Stimulated activated effector memory CD8-positive, alpha-beta T cell treated with anti-CD3 and anti-CD28 coated beads, Interleukin-12 subunit alpha, Interleukin-12 subunit beta, amount 100 ng/mL, for 72 hours (primary cell): ENCODE measurements at places on chromosomes 13 and 19.

DNA sequence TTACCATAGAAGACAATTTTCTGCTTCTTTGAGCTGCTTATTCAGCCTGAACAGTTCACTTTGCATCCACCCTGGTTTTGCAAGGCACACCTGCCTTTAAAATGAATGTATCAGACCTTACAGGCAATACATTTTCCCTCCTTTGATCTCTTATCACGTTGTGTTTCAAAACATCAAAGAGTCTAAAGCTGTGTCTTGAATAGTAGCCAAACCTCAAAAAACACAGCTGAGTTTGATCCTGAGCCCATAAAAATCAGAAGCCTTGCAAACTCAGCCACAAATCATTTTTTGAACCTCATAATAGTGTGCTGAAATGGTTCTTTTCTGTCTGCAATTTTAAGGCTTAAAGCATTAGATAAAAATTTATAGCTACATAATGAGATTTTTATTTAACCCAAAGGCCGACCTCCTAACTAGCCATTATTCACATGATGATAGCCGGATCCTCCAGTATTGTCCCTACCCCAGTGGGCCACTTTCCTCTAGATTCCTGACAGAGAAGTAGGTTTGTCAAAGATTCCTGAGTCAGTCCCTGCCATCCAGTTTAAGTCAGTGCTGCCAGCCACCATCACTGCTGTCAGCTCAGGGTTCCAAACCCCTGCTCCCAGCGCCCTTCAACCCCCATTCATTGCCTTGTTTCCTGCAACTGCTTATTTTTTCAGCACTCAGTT is 71.8 kb downstream of the CAB39L start:
- DNase-seq, result no peak

DNA sequence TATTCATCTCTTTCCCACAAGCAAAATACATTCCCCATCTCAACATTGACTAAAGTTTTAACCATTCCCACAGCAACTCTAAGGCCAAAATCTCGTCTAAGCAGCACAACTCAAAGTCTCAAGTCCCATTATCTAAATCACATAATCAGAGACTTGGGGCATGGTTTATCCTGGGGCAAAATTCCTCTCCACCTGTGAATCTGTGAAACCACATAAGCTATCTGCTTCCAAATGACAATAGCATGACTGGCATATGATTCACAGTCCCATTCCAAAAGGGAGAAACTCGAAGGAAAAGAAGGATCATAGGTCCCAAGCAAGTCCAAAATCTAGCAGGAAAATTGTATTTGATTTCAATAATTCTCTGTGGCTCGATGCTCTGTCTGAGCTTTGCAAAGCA is 73.0 kb downstream of the ANKRD10 start:
- DNase-seq, result no peak

- DNase-seq, result no peak
Measured at GRCh38 chr13:86960876-86961275, 710.3 kb upstream of the SLITRK5 start.

- DNase-seq, result no peak
Measured at GRCh38 chr19:29366757-29367156, 153.8 kb upstream of the UQCRFS1 start.

DNA sequence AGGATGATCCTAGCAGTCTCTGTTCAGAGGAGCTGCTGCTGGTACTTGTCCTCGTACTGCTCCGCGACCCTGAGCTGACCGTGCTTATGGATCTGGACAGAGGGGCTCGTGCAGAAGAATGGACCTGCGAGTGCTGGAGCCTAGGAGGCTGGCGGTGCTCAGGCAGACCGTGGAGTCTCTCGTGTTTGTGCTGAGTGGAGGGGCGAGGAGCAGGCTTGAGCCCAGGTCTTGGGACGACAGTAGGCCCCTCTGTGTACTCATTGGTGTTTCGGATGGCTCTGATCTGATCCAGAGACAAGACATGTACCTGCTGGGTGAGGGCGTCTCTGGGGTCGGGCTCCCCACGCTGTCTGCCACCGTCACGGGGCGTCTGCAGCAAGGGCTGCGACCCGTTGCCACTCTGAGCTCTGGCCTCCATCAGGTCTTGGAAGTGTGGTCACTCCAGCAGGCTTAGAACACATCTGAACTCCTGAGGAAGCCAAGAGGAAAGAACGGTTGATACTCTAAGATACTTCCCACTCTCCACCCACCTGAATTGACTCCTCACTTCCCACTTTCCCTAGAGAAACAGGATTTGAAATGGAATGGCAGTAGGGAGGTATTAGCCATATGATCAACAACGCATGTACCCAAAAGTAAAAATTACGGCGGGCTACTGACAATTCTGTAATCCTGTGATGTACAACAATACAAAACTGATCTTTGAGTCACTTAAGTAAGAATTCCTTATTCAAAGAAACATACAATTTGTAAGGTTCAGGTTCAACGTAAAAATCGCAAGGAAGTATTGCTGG is 3.4 kb downstream of the SPRY2 start:
- no peak for DNase-seq

GRCh38 chr13:46087481-46087880 is 17.4 kb downstream of the CPB2 start:
- DNase-seq, result no peak

GRCh38 chr13:101555610-101556009 is 103.1 kb downstream of the ITGBL1 start:
- DNase-seq, result no peak

GRCh38 chr13:20118268-20119140 is 42.3 kb downstream of the GJA3 start:
- DNase-seq, result no peak

- no peak for DNase-seq
Measured at GRCh38 chr13:99873141-99873540, 98.4 kb downstream of the ZIC5 start.

GRCh38 chr13:67736646-67737420 is 506.7 kb upstream of the PCDH9 start:
- no peak for DNase-seq

DNA sequence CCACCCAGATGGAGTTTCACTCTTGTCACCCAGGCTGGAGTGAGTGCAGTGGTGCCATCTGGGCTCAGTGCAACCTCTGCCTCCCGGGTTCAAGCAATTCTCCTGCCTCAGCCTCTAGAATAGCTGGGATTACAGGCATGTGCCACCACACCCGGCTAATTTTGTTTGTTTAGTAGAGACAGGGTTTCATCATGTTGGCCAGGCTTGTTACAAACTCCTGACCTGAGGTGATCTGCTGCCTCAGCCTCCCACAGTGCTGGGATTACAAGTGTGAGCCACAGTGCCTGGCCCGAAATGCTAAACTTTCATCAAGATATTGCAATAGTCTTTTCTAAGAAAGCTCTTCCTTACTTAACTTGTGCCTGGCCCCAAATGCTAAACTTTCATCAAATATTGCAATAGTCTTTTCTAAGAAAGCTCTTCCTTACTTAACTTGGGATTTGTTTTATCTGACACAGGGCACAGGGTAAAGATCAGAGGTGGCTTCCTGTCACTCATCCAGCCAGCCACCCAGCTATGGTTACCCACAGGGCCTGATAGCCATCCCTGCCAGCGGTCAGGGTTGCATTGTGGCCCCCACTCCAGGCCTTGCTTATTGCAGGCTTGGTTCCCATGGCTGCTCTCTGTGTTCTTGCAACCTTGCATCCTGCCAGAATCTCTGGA is 352.3 kb upstream of the TMTC4 start:
- DNase-seq, result no peak

DNA sequence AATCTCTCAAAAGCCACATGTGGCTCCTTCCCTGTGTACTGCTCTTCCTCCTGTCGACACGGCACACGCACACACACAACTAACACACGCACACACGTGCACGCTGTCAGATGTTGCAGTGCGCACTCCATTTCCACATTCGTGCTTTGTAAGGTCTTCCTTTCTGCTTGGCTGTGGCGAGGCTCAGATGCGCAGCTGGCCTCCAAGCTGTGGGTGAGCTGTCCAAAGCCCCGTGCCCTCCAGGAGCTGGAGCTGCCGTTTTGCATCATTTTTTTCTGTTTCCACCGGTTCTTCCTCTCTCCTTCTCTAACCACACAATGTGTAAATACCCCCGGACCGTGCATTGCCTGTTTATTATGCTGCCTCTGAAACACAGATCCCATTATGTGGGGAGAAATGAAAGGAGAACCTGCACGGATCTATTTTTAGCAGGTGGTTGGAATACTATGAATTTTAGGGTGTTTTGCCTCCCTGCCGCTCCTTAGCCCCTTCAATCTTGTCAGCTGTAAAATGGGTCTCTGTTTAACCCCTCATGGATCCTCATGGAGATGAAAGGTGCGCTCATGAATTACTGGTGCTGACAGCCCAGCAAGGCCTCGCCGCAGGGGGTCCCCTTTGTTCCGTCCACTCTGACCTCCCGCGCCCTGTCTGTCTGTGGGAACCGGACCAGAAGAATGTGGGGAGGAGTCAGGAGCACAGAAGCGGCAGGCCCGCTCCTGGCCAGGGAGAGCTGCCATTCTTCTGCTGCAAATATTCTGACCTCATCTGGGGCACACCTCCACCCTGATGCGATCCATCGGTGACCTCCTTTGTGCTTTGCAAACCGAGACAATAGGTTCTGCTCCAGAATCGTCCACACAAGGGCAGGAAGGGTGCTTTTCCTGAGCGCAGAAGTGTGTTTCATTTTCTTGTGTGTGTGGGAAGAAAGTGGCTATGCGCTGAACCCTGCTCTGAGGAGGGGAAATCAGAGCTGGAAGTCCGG is 137.7 kb downstream of the SOX1 start:
- no peak for DNase-seq

DNA sequence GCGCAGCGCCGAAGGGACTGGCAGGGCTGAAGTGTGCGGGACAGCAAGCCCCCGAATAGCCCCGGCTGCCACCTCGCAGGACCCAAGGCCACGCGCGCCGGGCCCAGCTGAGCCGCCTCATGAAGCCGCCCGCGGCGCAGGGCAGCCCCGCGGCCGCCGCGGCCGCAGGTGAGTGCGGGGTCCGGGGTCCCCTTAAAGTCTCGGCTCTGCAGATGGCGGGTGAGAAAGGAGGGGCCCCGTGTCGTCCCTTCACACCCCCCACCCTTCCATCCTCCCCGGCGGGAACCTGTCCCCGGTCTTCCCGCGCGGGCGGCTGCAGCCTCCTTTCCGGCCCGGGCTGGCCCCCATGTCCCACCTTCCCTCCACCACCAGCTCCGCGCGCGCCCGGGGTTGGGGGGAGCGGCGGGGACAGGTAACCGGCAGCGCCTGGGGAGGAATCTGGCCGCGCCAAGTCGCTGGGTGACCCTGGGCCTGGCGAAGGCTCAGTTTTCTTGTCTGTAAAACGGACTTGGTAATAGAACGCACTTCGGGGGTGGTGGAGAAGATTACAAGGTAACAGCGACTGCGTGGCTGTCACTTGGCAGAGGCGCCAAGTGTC is 338 bp downstream of the RGCC start:
- DNase-seq, result no peak

GRCh38 chr13:66532845-66533244 is 697.3 kb downstream of the PCDH9 start:
- no peak for DNase-seq

DNA sequence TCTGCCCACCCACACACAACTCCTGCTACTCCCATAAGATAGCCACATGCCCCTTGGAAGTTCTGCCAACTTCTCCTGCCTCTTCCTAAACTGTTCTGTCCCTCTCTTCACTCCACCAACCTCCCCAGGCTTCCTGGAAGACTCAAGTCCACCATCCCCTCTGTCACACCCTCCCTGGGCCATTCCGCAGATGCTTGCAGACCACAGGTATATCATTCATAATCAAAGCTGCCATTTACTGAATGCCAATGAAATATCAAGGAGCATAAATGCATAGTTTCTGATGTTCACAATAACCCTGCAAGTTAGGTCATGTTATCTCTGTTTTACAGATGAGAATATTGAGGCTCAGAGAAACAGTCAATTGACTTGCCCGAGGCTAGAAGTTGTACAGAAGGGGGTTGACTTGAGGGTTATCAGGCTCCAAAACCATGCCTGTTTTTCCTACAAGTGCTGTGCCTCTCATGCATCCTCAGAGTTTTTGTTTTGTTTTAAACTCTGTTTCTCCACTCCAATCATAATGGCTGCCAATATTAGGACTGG is 135.6 kb downstream of the SLC7A1 start:
- no peak for DNase-seq
